Immature natural killer cell (primary cell): ENCODE measurements at places on chromosomes 16 and 17. TPM values are rescaled to one million over a fixed set of nuclear protein-coding genes. Genes with fewer than 3 reads are reported as not detected.

DNA sequence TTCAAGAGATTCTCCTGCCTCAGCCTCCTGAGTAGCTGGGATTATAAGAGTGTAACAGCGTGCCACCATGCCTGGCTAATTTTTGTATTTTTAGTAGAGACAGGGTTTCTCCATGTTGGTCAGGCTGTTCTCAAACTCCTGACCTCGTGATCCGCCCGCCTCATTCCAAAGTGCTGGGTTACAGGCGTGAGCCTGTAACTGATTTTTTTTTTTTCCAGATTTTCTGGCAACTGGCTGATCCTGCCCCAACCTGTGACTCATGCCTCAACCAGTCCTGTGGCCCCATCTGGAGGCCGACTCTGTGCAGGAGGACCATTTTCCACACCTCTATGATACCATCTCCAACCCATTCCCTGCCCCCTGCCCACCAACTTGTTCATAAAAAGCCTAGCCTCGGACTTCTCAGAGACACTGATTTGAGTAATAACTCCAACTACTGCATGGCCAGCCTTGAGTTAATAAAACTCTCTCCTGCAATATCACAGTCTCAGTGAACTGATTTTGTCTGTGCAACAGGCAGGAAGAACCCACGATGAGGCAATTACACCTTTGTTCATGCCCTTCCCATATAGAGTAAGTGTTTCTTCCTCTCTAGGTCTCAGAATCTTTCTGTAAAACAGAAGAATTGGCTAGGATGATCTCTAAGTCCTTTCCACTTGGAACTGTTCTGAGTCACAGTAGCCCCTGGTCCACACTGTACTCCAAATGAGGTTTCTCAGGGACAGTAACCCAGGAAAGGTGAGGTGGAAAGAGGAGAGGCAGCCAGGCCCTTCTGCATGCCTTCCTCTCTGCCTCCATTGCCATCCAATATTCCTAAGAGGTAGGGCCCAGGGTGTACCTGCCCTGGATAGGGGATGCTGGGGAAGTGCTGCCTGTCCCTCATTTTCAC, 8.8 kb upstream of the CNOT1 start:
- no peak for DNase-seq

GP2 gene
- polyA plus RNA-seq, result not detected

DNA sequence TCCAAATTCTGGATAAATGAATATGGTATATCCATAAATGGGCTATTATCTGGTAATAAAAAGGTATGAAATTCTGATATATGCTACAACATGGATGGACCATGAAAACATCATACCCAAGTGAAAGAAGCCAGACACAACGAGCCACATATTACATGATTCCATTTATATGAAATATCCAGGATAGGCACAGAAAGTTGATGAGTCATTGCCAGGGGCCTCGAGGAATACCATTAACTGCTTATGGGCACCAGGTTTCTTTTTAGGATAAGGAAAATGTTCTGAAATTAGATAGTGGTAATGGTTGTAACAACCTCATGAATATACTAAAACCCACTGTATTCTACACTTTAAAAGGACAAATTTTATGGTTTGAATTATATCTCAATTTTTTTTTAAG, 123.2 kb downstream of the PITPNC1 start:
- DNase-seq, result no peak

SAMD14 gene
- not detected for polyA plus RNA-seq

GRCh38 chr16:87352818-87353217, 30.8 kb downstream of the FBXO31 start:
- DNase-seq, result no peak

GRCh38 chr17:34703533-34703932, 124.2 kb downstream of the TMEM132E start:
- DNase-seq, result no peak

DNA sequence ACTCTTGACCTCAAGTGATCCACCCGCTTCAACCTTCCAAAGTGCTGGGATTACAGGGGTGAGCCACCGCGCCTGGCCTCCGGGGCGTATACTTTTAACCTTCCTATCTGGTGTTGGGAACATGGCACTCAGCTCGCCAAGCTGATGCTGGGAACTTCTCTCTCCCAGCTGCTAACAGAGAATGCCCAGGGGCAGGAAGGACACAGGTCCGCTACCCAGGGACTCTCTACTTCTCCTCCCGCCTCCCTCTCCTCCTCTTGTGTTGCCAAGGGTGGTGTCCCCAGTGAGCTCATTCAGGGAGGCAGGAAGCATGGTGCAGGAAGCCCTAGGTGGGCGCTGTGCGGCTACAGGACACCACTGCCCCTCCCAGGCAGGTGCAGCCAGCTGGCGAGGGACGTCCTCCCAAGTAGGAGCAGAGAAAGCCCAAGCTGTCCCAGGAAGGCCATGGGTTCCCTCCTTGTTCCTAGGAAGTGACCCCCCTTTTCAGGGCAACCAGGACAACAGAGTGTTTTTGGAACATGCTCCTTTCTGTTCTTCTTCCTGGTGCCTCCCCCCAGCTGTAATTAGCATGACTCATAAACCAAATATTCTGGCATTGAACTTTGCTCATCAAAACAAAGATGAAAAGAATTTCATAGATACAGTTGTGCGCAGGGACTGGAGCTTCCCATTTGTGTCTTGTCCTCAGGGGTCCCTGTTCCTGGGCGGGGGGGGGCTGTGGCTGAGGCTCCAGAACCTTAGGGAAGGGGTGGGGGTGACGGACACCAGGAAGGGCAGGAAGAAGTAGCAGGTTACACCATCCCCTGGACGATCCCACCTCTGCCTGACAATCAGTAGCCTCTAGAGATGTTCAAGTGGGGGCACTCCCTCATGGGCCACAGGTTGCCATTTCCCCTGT, 2.7 kb downstream of the C1QTNF1 start:
- no peak for DNase-seq

- DNase-seq, result no peak
Observed at GRCh38 chr16:82888591-82889001, 261.8 kb downstream of the CDH13 start.

DNA sequence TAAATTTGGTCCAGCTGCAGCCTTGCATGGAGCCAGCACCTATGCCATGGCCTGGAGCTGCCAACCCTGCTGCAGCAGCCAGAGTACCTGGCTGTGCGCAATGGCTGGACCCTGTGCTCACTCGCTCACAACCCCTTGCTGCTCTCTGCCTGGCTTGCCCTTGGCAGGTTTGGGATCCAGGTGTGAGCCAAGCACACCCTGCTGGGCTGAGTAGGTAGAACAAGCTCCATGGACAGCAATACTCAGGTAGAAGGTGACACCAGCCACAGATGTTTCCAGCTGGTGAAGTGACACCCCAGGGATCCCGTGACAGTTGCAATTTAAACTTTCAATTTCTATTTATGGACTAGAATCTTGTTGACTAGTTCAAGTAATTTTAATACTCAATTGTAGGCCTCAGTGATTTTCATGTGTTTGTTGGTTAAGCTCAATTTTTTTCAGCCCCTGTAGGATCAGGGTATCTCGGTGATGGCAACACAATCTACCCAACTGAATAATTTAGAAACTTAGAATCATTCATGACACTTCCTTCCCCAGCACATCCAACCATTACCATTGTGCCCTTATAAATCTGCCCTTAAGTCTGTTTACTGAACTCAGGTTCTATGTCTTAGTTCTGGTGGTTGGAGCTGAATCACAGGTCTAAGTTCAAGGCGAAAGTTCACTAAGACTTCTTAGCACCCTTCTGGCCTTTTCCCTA, 480.0 kb downstream of the PMP22 start:
- DNase-seq, result no peak

CEMP1 gene
- polyA plus RNA-seq, result 3.0 TPM

GRCh38 chr16:7548796-7549318, 216.2 kb downstream of the RBFOX1 start:
- no peak for DNase-seq

DNA sequence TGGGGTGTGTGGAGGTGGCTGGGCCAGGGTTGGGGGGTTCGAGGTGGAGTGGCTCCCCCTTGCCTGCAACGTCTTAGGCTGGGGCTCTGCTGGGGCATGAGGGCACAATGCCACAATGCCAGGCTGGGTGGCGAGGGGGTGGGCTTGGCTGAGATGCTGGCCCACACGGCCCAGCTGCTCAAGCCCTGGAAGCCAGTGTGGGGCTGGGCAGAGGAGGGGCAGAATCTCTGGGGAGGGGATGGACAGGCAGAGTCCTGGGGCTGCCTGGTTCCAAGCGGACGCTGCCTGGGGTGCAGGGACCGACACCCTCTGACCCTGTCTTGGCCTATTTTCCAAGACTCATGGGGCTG, 37.5 kb upstream of the SSTR5 start:
- DNase-seq, result no peak

DNA sequence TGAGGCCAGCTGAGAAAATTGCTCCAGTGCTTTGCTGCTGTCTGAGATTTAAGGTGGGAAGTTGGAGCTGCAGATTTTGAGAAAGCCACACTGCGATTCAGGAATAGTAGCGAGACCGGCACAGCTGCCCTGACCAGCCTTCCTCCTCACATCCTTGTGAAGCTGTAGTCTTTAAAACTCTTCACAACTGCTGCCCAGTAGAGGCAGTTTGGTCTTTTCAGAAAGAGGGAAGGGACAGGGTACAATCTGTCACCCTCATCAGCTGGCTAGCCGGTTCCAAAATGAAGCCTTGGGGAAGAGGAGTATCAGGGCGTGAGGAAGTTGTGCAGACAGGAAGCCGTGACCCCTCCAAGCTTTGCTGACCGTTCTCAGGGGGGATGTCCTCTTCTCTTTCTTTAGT, 195.3 kb downstream of the MSI2 start:
- DNase-seq, result no peak

NOD2 gene
- 1.5 TPM for polyA plus RNA-seq

- DNase-seq, result no peak
Observed at GRCh38 chr16:12613131-12613991, 190.3 kb downstream of the CPPED1 start.

GRCh38 chr17:32944248-32945020, 16.5 kb downstream of the TMEM98 start:
- DNase-seq, result no peak

GRCh38 chr17:40862985-40863733, 3.9 kb downstream of the KRT12 start:
- no peak for DNase-seq

GRCh38 chr16:81817789-81818567, 38.9 kb downstream of the PLCG2 start:
- DNase-seq, result peak; percentile 87

GRCh38 chr17:71458322-71458721, 662.5 kb upstream of the SOX9 start:
- no peak for DNase-seq

SIAH1 gene
- polyA plus RNA-seq, result 7.0 TPM

ABCA6 gene
- polyA plus RNA-seq, result not detected

SPNS2 gene
- not detected for polyA plus RNA-seq

DNA sequence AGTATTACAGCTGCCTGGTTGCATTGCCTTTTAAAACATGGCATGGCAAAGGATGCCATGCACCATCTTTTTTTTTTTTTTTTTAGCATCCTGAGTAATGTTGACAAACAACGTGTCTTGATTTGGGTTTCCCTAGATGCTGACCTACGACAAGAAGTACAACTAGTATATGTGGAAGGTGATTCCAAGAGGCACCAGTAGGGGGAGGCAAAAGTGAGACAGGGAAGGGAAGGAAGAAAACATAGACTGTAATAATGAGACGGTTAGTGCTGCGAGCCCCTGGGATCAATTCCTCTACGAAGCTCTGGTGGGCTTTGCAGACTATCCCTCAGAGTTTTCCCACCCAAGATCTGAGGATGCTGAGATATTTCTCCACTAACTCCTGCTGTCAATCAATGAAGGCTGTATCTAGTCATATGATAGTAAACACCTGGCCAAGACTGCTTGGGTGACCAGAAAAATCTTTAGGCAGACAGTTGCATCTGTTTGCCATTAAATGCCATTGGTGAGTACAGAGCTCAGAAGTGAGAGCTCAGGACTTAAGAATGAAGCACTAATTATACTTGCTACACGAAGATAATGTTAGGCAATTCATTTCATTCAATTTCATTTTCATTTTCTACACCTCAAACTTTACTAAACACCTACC, 458.6 kb upstream of the GOT2 start:
- no peak for DNase-seq

DNA sequence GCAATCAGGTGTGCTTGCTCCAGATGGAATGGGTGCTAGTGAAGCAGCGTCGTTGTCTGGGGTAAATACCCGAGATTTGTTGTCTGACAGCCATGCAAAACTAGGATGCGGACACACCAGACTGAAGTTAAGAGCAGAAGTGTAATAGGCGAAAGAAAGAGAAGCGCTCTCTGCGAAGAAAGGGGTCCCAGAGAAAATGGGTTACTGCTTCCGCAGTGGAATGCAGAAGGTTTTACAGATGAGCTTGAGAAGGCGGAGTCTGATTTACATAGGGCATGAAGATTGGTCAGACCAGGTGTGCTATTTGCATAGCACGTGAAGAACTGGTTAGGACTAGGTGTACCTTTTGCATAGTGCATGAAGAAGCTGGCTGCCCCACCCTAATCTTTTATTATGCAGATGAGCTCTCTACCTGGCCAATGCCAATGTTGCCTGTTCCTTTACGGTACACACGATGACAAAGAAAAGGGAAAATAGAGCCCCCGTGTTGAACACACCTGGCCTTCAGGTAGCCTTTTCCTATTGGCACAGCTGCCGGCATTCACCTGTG, 32.0 kb upstream of the SNN start:
- DNase-seq, result no peak

DNA sequence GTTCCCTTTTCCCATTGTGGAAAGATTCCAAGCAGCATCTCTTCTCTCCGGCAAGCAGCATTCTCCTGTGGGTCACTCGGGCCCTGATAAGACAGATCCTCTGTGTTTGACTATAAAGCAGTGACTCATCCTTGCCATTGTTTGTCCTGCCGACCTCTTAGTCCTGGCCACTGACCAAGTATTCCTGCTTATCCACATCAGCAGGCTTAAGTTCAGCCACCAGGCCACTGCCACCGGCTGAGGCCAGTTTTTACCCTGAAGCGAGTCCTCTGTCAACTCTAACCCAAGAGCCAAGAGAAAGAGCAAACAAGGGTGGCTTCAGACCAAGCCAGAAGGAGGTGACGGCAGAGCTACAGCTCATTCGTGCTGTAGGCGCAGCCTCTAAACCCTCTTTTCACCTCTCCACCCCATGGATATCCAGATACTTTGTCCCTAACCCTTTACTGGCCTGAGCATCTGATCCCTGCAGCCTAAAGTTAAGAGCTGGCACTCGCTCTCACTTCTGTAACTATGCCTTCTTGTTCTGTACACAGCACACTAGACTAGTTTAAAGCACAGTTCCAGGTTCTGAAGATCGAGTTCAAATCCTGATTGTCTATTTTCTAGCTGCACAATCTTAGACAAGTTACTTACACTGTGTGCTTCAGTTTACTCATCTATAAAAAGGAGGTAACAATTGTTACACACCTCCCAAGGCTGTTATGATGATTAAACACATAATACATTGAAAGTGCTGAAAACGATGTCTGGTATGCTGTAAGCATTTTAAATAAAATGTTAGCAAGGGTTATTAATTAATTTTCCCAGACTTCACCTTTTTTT, 31.0 kb downstream of the SOX9 start:
- no peak for DNase-seq

GRCh38 chr16:51719376-51719775, 568.3 kb upstream of the SALL1 start:
- DNase-seq, result no peak

PRKCB gene
- 110 TPM for polyA plus RNA-seq

IL21R gene
- polyA plus RNA-seq, result 49.6 TPM

ITGAX gene
- polyA plus RNA-seq, result 82.9 TPM
